ENCODE measurements at places on chromosomes 1 and 21.

- DNase-seq: peak; percentile 59
These were observed 1.1 kb downstream of the HUNK start for GRCh38 chr21:31873696-31874599.

GRCh38 chr21:42356650-42357049 is 5.9 kb upstream of the TFF2 start:
- no peak for DNase-seq

- no peak for DNase-seq
These were observed 1.2 kb downstream of the EFNA1 start for GRCh38 chr1:155128755-155129473.

- DNase-seq: no peak
These were observed 109.8 kb upstream of the HNRNPU start for GRCh38 chr1:244974106-244974505.

- DNase-seq: no peak
These were observed 52.8 kb downstream of the TOMM20 start for GRCh38 chr1:235075777-235076308.
